ENCODE measurements at places on chromosomes 12 and 14.

GRCh38 chr14:54650331-54650958 lies 83.5 kb downstream of the SAMD4A start:
- DNase-seq: no peak

DNA sequence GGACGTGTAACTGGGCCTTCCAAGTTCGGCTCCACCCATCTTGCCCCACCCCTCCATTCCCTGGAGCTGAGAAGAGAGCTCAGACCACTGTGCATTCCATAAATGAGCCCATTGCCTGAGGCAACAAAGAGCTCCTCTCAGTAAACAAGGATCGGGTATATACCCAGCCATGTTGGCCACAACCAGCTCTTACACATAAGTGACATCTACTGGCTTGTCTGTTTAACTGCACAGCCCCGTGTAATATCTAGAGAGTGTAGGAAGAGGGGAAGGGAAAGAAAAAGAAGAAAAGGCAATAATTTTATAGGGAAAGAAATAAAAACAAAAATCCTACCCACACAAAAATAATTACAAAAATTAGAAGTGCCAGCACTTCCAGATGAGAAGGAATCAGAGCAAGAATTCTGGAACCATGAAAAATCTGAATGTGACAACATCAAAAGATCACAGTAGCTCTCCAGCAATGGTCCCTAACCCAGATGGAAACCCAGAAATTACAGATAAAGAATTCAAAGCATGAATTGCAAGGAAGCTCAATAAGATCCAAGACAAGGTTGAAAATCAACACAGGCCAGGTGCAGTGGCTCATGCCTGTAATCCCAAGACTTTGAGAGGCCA lies 308.1 kb downstream of the RPAP3 start:
- no peak for DNase-seq

GRCh38 chr14:53376064-53376463 lies 222.9 kb upstream of the DDHD1 start:
- DNase-seq: no peak

DNA sequence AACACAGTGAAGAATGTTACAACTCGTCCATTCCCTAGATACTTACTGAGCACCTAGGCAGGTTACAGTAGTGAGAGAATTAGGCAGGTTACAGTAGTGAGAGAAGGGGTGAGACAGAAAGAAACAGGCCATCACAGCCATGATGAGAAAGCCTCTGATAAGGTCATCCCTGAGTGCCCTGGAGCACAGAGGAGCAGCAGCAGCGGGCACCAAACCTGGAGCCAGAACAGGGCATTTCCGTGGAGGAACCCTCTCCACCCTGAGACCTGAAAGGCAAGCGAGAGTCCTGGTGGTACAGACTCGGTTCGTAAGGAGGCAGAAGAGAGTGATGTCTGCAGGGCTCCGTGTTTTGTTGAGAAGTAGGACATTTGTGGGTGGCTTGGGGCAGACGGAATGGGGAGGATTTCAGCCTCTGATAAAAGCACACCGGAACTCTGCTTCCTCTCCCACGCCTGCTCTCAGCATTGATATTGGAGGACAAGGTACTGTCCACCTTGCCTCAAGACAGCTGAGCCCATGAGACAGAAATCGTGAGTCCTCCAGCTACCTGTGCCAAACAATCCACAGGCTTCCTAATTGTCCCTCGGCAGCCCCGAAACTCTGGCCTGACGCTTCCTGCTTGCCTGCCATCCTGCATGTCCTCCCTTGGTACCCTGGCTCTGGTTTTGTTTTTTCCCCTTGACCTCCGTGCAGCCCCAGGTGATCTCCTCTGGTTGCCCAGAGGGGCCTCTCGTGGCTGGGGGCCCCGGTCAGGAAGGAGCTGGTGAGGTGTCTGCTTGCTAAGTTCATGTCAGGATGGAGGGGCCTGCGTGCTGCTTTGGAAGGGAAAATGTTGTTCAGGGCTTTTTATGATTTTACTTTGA lies 136.1 kb downstream of the GCH1 start:
- no peak for DNase-seq

DNA sequence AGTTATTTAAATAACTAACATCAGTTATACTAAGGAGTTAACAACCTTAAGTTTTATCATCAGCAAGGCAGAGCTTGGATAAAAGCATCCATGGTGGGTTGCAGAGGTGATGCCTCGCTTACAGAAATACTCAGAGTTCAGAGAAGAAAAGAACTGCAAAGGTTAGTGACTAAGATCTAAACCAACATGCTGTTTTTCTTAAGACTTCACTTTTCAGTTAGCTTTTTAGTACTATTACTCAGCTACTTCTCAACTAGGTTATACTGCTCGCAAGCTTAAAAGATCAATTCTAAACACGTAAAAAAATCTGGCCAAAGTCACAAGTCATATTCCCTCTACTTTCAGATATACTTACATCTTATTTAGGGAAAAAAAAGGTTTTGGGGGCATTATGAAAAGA lies 2.8 kb downstream of the PPP1CC start:
- DNase-seq: no peak

- DNase-seq: no peak
Observed at GRCh38 chr14:60905923-60906322, 75.0 kb downstream of the TRMT5 start.

- no peak for DNase-seq
Observed at GRCh38 chr14:60217713-60218112, 31.3 kb upstream of the PPM1A start.

- DNase-seq: no peak
Observed at GRCh38 chr12:126342866-126343265, 1277.6 kb downstream of the AACS start.

DNA sequence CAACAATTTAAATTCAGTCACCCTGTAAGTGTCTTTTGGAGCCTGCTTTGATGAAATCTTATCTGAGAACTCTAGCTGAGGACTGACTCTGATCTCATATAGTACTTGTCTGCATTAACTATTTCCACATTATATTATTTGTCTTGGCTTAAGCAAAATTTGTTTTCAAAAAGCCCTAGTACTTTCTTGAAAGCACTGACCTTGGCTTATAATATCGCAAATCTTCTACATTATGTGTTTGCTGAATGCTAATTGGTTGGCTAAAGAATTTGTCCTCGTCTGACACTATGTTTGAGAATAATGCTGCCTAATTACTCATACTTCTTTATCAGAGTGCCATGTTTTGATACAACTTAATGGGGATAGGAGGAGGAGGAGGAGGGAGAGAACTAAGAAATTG lies 46.9 kb upstream of the FLRT2 start:
- no peak for DNase-seq

DNA sequence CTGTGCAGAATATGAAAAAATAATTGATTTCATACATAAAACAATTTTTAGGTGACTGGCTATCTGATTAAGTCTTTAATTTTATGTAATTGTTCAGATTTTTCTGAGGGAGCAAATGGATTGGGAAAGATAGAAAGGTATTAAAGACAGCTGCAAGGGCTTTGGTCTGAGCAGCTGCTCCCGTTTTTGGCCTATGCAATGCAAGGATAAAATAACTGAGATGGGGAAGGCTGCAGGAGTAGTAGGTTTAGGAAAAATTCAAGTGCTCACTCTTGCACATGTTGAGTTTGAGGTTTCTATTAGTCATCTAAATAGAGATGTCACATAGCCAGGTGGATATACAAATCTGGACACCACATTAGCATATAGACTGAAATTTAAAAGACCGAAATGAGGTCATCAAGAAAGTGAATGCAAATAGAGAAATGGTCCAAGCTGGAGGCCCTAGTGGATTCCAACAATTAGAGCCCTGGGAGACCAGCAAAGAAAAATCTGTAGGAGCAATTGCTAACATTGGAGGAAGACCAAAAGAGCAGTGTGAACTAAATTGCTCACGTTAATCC lies 144.0 kb downstream of the PPFIA2 start:
- DNase-seq: no peak

- no peak for DNase-seq
Observed at GRCh38 chr12:42128327-42128726, 16.3 kb downstream of the GXYLT1 start.

DNA sequence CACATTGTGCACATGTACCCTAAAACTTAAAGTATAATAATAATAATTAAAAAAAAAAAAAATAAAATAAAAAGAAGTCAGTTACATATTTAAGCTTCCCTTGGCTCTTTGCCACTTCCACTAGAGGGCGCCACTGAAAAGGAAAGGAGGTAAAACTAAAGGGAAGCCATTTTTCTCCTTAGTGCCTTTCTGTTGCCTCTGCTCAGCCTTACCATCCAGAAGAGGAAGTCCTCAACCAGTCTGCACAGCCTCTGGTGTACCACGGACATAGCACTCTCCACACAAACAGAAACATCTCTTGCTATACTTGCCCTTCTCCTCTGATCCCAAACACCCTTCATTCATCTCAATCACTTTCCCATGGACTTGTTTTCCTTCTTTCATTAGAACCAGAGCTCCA lies 169.0 kb upstream of the EEA1 start:
- DNase-seq: peak; percentile 80

- no peak for DNase-seq
Observed at GRCh38 chr12:113197518-113198077, 12.1 kb downstream of the RITA1 start.

GRCh38 chr12:129556082-129556481 lies 347.7 kb downstream of the TMEM132D start:
- no peak for DNase-seq

DNA sequence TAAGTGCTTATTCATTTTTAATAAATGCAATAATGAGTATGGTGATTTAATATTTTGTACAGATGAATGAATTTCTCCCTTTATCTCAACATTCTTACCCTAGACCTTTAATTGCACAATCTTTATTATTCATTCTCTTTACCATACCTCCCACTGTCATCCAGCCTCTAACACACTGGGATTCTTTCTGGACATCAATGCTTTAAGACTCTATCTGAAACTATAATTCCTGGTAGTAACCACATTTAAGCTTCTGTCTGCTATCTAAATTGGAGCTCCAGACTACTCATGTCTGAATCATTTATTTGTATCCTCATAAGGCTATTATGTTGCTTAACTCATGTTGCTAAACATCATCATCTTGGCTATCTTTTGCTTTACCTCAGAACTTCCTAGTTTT lies 270.2 kb downstream of the ALG10B start:
- no peak for DNase-seq

- peak; percentile 71 for DNase-seq
Observed at GRCh38 chr14:89276424-89276975, 140.5 kb downstream of the FOXN3 start.

DNA sequence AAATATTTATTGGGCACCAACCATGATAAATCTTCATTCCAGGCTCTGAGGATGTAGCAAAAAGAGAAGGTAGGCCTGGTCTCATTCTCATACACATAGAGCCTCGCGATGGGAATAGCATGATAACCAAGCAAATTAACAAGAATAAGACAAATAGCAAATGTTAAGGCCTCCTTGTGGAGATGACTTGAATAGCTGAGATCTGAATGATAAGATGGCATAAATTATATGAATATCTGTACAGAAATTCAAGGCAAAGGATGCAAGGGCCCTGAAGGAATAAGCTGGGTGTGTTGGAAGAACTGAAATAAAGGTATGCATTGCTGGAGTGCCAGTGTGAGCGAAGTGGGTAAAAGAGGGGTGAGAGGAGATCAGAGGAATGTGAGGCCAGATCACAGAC lies 114.8 kb downstream of the ALX1 start:
- DNase-seq: no peak

DNA sequence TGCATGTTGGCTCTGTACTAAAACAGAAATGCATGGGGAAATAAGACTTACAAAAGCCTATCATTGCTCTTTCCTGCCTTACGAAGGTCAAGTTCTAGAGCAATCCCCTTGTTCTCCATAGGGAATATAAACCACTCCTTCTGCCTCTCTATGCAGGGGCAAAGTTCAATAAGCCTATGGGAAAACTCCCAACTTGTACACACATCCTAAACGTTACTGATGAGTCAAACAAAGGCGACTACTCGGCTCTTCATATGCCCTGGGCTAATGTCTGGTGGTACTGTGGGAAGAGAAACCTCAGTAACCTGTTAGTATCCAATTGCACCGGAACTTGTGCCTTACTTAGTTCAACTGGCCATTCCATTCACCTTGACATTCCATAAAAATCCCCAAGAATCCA lies 32.7 kb downstream of the PRMT8 start:
- DNase-seq: no peak

DNA sequence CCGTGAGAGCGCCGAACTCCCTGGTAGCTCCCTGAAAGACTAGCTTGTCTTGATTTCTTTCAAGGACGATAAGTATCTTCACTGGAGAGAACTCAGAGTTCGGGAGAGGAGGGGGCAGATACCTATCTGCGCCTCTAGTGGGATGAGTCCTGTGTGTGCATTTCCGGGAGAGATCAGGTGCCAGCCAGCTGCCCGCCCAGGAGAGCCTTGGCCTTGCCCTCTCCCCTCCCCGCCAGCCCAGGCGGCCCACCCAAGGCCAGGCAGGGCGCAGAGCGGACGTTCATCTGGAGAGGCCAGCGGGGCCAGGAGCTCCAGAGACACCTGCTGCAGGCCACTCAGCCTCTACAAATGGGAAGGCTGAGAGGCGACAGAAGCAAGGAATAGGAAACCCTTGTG lies 1.0 kb downstream of the CD9 start:
- peak; percentile 51 for DNase-seq

DNA sequence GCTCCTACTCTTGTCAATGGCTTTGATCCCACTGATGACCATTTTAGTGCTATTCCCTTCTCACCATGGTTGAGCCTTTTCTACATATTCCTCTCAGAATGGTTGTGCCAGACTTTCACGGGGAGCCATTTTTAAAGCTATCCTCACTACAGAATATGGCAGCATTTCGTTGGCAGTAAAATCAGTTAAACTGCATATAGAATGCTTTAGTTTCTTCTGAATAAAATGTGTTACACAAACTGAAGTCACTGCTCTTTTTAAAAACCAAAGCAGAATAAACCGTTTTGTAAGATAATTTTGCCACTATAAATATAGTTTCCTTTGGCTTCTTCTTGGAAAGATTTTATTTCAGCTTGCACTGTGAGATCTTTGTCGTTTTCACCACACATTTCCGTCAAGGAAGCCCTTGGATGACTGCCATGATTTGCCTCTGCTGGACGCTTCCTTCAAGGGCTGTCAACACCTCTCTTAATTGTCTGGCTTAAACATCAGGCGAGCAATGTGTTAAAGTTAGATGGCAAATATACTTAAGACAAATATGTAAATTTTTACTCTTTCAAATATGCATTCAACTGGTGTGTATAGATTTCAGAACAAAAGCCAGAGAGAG lies 624.2 kb downstream of the DIO2 start:
- DNase-seq: no peak

GRCh38 chr14:62431496-62431895 lies 613.8 kb downstream of the KCNH5 start:
- no peak for DNase-seq
